ENCODE measurements at places on chromosomes 5 and 9.

GRCh38 chr5:125679522-125679921, 743.7 kb upstream of the GRAMD2B start:
- DNase-seq: no peak

GRCh38 chr9:137619240-137620047, 639 bp downstream of the EHMT1 start:
- peak; percentile 48 for DNase-seq

GRCh38 chr5:96318569-96319110, 114.4 kb downstream of the PCSK1 start:
- no peak for DNase-seq

DNA sequence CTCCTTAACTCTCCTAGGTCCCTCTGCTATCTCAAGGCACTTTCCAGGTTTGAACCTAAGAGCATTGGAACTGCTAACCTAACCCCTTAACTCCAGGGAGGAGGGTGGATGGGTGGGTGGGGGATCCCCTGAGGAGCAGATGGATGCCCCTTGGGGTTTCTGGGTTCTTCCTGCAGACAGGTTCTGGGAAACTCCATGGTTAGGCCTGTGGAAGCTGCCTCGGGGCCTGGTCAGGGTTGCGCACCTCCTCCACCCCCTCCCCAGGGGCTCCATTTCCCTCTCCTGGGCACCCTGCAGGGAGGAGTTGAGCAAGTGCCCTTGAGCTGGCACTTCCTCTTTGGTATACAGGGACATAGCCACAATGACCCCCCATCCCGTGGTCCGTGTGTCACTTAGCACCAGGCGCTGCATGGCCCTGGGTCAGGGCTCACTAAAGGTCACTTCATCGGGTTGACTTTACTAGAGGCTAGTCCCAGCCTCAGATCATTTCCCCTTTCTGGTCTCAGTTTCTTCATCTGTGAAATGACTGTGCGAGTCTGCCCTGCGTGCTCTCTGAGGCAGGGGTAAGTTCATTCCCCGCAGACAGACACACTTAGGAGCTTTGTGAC, 16.0 kb downstream of the CXXC5 start:
- no peak for DNase-seq

DNA sequence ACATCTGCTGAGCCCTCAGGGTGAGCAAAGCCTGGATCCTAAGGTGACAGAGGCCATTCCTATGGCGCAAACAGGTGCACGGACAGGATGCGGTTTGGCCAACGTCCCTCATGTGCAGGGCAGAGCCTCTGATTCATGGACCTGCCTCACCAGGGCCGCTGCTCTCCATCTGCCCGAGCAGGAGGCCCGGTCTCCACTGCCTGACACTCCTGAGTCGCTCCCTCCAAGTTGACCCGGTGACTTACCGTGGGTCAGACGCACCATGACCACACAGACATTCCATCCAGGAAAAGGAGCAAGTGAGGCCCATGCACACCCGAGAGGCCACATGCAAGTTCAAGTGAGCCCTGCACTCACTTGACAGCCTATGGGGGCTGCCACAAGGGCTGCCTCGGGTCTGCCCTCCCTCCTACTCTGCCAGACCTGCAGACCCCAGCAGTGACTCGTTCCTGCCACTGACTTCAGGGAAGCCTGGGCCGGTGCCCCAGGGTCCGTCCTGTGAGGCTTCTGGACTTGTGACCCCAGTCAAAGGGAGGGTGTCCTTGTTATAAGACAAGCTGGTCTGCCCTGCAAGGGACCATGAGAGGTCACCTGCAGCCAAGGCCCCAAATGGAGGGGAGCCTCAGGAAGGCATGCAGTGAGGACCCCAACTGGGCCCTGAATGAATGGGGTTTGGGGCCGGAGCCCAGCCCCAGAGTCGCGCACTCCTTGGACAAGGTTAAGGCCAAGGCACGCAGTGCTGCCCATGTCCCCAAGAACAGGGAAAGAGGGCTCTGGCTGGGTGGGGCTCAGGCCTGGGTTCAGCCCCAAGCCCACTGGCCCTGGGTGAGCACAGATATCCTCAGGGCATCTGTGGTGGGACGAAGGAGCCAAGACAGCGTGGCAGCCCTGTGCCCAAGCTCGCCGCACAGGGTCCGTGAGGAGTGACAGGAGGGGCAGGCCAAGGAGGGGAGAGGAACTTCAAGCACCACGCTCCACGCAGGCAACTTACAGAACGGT, 10.1 kb downstream of the BRD3OS start:
- no peak for DNase-seq

GRCh38 chr5:150142959-150143349, 12.7 kb downstream of the PDGFRB start:
- DNase-seq: peak; percentile 93

- no peak for DNase-seq
Measured at GRCh38 chr5:155459889-155460500, 446.4 kb downstream of the KIF4B start.
